Memory B cell (primary cell): ENCODE measurements at places on chromosomes 16 and 17.
A peak's percentile ranks its signal among the peaks of the same experiment; 100 is the strongest.

DNA sequence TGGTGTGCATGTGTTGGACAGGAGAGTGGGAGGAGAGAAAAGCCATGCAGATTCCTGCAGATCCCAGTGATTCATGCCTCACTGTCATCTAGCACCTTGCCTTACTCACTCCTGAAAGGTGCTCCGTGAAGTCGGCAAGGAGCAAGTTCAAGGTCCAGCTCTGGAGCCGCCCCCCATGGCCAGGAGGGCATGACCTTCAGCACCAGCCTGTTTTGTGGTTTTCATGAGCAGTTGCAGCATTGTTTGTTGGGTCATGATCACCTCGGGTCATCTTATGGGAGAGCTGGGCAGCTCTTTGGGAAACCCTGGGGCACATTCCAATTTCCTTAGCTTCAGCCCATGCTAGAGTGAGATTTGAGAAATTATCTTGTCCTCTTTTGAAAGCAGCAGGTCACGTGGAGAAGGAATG lies 137.5 kb upstream of the IRX3 start:
- no peak for DNase-seq

DNA sequence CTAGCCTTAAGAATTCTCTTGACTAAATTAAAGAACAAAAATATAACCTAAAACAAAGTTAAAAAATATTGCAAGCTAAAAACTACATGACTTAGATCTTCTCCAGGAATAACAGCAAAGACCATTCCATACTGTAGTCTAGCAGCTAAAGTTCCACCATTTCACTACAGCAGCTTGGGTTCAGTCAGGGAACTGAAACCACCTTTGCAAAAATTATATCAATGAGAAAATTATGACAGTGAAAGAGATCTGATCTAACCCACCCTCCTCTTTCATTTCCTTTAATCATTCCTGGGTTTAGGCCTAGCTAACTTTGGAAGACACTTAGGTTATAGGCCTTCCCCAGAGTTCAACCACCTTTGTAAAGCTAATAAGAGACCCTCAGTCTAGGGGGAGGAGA lies 36.3 kb upstream of the NOS2 start:
- DNase-seq = no peak

DNA sequence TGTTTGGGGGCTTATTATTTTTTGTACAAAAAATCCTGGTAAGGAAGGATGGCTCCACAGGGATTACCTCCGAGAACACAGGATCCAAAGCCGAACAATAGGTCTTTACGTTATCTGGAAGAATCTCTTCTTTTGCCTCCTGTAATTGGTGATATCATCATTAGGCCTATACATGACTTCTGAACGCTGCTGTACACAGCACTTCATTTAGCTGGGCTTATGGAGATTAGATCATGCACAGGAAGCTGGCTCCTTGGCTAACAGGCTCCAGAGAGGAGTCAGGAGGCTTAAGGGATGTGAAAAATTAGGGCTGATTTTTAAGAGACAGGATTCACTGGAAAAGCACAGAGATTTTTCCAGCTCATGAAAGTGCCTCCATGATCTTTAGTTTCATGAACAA lies 54.7 kb downstream of the TANGO6 start:
- no peak for DNase-seq

GRCh38 chr16:65716737-65717700 lies 595.2 kb upstream of the CDH11 start:
- DNase-seq = no peak

GRCh38 chr16:85331688-85332087 lies 219.4 kb upstream of the CIBAR2 start:
- no peak for DNase-seq

- DNase-seq = no peak
Observed at GRCh38 chr17:43334738-43335402, 63.9 kb upstream of the ARL4D start.

GRCh38 chr16:10888320-10888937 lies 11.4 kb downstream of the CIITA start:
- DNase-seq = no peak

DNA sequence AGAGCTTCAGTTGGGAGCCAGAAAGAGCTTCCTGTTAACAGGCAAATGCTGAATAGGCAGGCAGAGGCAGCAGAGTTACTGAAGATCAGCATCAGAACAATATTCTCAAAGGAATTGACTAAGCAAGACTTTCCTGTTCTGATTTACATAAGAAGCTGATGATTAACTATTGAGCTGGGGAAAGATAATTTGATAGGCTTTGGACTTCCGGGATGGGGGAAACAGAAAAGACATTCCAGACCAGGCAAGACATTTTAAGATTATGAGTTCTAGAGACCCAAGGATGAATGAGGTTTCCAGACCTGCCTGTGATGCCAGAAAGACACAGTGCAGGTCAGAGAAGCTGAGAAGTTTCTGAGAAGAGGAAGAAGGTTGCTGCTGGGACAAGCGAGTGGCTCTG lies at the start of gene CES5A:
Gene CES5A, minus strand, starts transcription at position 101 of the 400 bp plus-strand sequence. CDS start 152 bp downstream, outside the sequence.
- no peak for DNase-seq

DNA sequence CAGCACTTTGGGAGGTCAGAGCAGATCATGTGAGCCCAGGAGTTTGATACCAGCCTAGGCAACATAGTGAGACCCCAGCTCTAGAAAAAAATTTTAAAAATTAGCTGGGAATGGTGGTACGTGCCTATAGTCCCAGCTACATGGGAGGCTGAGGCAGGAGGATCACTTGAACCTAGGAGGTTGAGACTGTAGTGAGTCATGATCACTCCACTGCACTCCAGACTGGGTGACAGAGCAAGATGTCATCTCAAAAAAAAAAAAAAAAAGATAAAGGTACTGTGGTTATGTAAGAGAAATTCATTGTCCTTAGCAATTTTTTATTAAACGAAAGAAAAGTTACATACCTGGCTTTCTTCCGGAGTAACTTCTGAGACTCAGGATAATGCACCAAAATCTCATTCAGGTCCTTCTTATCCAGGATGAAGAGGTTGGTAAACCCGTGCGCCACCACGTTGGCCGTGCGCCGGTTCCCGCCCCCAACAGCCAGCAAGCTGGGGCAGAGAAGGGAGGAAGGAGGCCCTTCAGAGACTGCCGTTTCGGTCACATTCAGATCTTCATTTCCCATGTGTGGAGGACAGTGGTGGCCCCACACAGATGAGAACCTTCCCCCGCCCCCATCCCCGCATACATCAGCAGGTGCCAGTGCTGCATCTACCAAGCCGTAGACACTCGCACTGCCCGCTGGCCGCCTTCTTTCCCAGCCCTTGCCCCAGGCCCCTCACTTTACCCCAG lies 73.7 kb downstream of the CNGB1 start:
- DNase-seq = no peak

DNA sequence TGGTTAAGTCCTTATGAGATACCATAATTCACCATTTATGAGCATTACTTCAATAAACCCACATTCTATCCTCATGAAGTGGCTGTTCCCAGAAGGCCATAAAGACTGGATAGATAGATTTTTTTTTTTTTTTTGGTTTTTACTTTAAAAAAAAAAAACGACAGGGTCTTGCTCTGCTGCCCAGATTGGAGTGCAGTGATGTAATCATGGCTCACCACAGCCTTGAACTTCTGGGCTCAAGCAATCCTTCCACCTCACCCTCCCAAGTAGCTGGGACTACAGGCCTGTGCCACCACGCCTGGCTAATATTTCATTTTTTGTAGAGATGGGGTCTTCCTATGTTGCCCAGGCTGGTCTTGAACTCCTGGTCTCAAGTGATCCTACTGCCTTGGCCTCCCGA lies 102.3 kb downstream of the XYLT1 start:
- no peak for DNase-seq

- peak; percentile 43 for DNase-seq
Observed at GRCh38 chr17:36937959-36938565, 787 bp downstream of the LHX1 start.

- no peak for DNase-seq
Observed at GRCh38 chr16:55571191-55571897, 4.9 kb downstream of the CAPNS2 start.

GRCh38 chr16:23863511-23864422 lies 28.0 kb downstream of the PRKCB start:
- peak; percentile 31 for DNase-seq
